ENCODE measurements at places on chromosomes 6 and 20. TPM values are rescaled to one million over a fixed set of nuclear protein-coding genes. Genes with fewer than 3 reads are reported as not detected.

The CD24 gene
- polyA plus RNA-seq = not detected

The TBC1D22B gene
- 7.2 TPM for polyA plus RNA-seq

The GRIK2 gene
- not detected for polyA plus RNA-seq

GRCh38 chr20:42744756-42745465 lies 444.8 kb downstream of the PTPRT start:
- no peak overlapping the region for H3K4me3 ChIP-seq
- no peak overlapping the region for H3K27ac ChIP-seq
- no peaks in the 10 kb centered on the region for H3K27me3 ChIP-seq
- no peaks in the 10 kb centered on the region for H3K36me3 ChIP-seq
- no peak for DNase-seq

DNA sequence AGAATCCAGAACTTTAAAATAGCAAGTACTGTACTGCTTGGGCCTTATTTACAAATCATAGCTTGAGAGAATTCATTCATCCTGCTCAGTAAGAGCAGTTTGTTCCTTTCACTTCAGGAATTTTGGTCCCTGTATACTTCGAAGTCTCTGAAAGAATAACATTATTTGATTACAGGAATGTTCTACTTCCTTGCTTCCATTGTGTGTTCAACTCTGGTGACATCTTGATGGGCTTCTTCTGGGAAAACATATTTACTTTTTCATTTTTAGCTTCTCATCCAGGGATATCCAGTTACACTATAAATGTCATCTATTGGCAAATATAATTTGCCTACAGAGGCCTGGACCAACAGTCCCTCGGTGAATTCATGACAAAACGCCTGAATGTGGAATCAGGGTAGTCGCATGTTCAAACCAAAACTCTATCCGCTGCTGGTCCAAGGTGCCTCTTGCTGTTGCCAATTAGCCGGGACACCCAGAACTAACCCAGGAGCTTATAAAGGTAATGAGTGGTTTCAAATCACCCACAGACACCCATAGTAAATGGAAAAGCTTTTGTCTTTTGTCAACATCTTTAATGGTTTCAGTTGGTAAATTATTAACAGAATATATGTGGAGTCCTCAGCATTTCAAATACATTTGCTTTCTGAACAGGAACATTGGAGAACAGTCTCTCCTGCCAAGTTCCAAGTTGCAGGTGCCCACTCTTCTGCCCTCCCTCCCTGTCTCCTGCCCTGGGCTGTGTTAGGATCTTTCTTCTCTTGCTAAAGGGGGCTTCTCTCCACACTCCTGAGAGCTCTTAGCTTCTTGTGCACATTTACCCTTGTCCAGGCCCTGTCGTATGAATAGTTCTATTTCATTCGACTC lies 162.5 kb upstream of the CITED2 start:
- peaks cover 87% of the 10 kb centered on the region for H3K4me1 ChIP-seq
- H3K36me3 ChIP-seq = no peaks in the 10 kb centered on the region
- no peaks in the 10 kb centered on the region for H3K27me3 ChIP-seq
- DNase-seq = no peak
- no peak overlapping the region for H3K4me3 ChIP-seq
- H3K27ac ChIP-seq = no peak overlapping the region

GRCh38 chr20:41440882-41441281 lies 74.3 kb upstream of the EMILIN3 start:
- no peak for DNase-seq
- H3K27me3 ChIP-seq = no peaks in the 10 kb centered on the region
- no peak overlapping the region for H3K4me3 ChIP-seq
- no peak overlapping the region for H3K27ac ChIP-seq
- H3K36me3 ChIP-seq = peaks cover 37% of the 10 kb centered on the region
- peaks cover 20% of the 10 kb centered on the region for H3K4me1 ChIP-seq

The RARS2 gene
- polyA plus RNA-seq = 34.7 TPM

GRCh38 chr20:58056921-58057686 lies 171.3 kb downstream of the ANKRD60 start:
- H3K27ac ChIP-seq = no peak overlapping the region
- H3K27me3 ChIP-seq = no peaks in the 10 kb centered on the region
- H3K36me3 ChIP-seq = no peaks in the 10 kb centered on the region
- no peak for DNase-seq
- no peaks in the 10 kb centered on the region for H3K4me1 ChIP-seq
- no peak overlapping the region for H3K4me3 ChIP-seq

The GFRAL gene
- polyA plus RNA-seq = not detected

DNA sequence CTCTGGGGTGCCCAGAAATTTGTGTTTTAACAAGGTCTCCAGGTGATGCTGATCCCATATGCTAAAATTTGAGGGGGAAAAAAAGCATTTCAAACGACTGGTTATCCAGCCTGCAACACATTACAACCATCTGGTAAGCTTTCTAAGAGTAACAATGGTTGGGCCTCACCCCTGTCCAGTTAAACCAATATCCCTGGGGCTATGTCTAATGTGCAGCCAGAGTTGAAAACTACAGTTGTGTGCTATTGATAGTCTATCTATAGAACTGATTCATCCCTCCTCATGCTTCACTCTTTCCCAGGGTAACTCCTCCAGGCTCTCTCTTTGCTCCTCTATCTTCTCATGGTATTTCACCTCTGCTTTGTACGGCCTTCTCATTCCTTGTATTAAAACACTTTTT lies 458.3 kb downstream of the MMUT start:
- H3K36me3 ChIP-seq = no peaks in the 10 kb centered on the region
- no peak for DNase-seq
- H3K27ac ChIP-seq = no peak overlapping the region
- H3K4me1 ChIP-seq = no peaks in the 10 kb centered on the region

- peaks cover 5% of the 10 kb centered on the region for H3K27me3 ChIP-seq
- no peak overlapping the region for H3K4me3 ChIP-seq
- no peak for DNase-seq
- no peaks in the 10 kb centered on the region for H3K36me3 ChIP-seq
- no peak overlapping the region for H3K27ac ChIP-seq
These were observed 35.4 kb upstream of the SENP6 start for GRCh38 chr6:75566137-75566767.

DNA sequence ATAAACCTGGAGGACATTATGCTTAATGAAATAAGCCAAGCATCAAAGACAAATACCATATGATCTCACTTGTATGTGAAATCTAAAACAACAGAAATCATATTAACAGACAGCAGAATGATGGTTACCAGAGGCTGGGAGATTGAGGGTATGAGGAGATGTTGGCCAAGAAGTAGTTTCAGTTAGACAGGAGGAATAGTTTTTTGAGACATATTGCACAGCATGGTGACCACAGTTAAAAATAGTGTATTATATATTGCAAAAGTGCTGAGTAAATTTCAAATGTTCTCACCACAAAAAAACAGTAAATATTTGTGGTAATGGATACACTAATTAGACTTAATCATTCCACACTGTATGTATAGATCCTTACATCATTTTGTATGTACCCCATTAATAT lies 1.8 kb downstream of the GABRR1 start:
- H3K27ac ChIP-seq = no peak overlapping the region
- H3K27me3 ChIP-seq = no peaks in the 10 kb centered on the region
- no peaks in the 10 kb centered on the region for H3K4me1 ChIP-seq
- H3K36me3 ChIP-seq = no peaks in the 10 kb centered on the region
- DNase-seq = no peak

GRCh38 chr6:108251252-108251651 lies 9.6 kb downstream of the SNX3 start:
- no peak overlapping the region for H3K27ac ChIP-seq
- H3K27me3 ChIP-seq = no peaks in the 10 kb centered on the region
- H3K4me1 ChIP-seq = peaks cover 24% of the 10 kb centered on the region

The XRN2 gene
- 80.3 TPM for polyA plus RNA-seq

The MAPK13 gene
- polyA plus RNA-seq = 29.1 TPM

DNA sequence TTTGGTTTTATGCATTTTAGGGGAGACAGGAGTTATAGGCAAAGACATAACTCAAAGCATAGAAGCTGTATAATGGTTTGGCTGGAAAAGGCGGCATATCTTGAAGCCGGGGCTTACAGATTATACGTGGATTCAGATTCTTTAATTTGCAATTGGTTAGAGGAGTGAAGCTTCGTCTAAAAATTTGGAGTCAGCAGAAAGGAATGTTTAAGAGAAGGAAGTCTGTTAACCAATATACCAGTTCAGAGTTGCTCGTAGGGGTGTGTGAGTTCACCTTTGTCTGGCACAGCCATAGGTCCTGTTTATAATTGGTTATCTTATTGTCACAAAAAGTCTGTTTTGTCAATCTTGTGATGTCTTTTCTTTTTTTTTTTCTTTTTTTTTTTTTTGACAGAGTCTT lies 8.9 kb downstream of the ARHGAP40 start:
- H3K27ac ChIP-seq = no peak overlapping the region
- no peaks in the 10 kb centered on the region for H3K36me3 ChIP-seq
- no peak for DNase-seq
- H3K4me1 ChIP-seq = no peaks in the 10 kb centered on the region
- no peak overlapping the region for H3K4me3 ChIP-seq

DNA sequence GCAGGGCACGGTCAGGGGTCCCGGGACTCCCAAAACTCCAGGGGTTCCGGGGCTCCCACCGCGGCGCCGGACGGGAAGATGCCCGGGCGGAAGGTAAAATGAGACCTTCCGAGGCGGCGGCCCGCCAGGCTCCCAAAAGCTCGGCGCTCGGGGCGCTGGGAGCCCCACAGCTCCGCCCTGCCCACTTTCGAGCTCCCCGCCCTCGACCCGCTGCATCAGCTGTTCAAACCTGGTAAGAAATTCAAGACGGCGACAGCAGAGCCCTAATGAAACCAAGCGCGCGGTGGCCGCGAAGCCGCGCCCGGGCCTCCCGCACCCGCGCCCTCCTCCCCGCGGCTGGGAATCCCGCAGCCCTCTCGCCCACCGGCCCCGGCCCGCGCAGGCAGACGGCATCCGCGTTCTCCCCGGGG lies 369 bp downstream of the SLC4A11 start:
- peak overlapping the region; percentile 59 for H3K4me3 ChIP-seq
- peaks cover 34% of the 10 kb centered on the region for H3K27me3 ChIP-seq
- peak; percentile 36 for DNase-seq
- no peaks in the 10 kb centered on the region for H3K36me3 ChIP-seq

The GLYATL3 gene
- not detected for polyA plus RNA-seq

The BIRC7 gene
- polyA plus RNA-seq = not detected

All from CD4-positive, alpha-beta memory T cell (primary cell).